ENCODE measurements at places on chromosomes 3 and 15. TPM values are rescaled to one million over a fixed set of nuclear protein-coding genes. Genes with fewer than 3 reads are reported as not detected.

The HCLS1 gene
- 0.14 TPM for total RNA-seq

The SYNM gene
- 36.9 TPM for total RNA-seq

The NEK10 gene
- total RNA-seq: 0.88 TPM

The SPINK8 gene
- total RNA-seq: not detected

The LHFPL4 gene
- total RNA-seq: 0.12 TPM

The B3GALNT1 gene
- total RNA-seq: 0.10 TPM

The DYNC1LI1 gene
- total RNA-seq: 38.7 TPM

The NCKIPSD gene
- 8.8 TPM for total RNA-seq

The UMPS gene
- total RNA-seq: 48.1 TPM

The EPHB1 gene
- not detected for total RNA-seq

The IL17RE gene
- 1.1 TPM for total RNA-seq

The HIGD2B gene
- not detected for total RNA-seq

The CMTM8 gene
- total RNA-seq: 10.5 TPM

The PYGO1 gene
- total RNA-seq: 6.0 TPM

The TIMP4 gene
- total RNA-seq: 12.3 TPM

The ATP10A gene
- 7.3 TPM for total RNA-seq

The CSPG4 gene
- total RNA-seq: 0.06 TPM

The UCN2 gene
- 9.8 TPM for total RNA-seq

The GOLGA8S gene
- total RNA-seq: 0.18 TPM

The SEMA6D gene
- total RNA-seq: not detected

The RETNLB gene
- total RNA-seq: not detected

The TRPM1 gene
- total RNA-seq: not detected

The MTMR10 gene
- 14.8 TPM for total RNA-seq

The P2RY14 gene
- not detected for total RNA-seq

The GRM7 gene
- total RNA-seq: not detected

The ANXA2 gene
- 4,722 TPM for total RNA-seq

The PPM1M gene
- 4.7 TPM for total RNA-seq

The GABRR3 gene
- total RNA-seq: not detected

The NCBP2 gene
- total RNA-seq: 45.9 TPM

The ANKUB1 gene
- 0.06 TPM for total RNA-seq

The WDR76 gene
- total RNA-seq: 11.5 TPM

The HRG gene
- not detected for total RNA-seq

The CA12 gene
- 168 TPM for total RNA-seq

The AHSG gene
- total RNA-seq: not detected

The KNG1 gene
- 0.07 TPM for total RNA-seq

The PDCD6IP gene
- 183 TPM for total RNA-seq

The ZBTB20 gene
- 0.76 TPM for total RNA-seq

The LSAMP gene
- total RNA-seq: 0.18 TPM

The ECE2 gene
- total RNA-seq: not detected

The TMEM108 gene
- total RNA-seq: not detected

The MCTP2 gene
- total RNA-seq: not detected

The SENP8 gene
- total RNA-seq: 1.8 TPM

The FBXL22 gene
- 0.18 TPM for total RNA-seq

The CEP152 gene
- 4.2 TPM for total RNA-seq

The ZNF662 gene
- not detected for total RNA-seq

The FEZF2 gene
- not detected for total RNA-seq

The MYO9A gene
- total RNA-seq: 6.8 TPM

The TPRG1 gene
- 0.21 TPM for total RNA-seq

The HYAL3 gene
- total RNA-seq: 9.6 TPM
